ENCODE measurements at places on chromosomes 2 and 18. TPM values are rescaled to one million over a fixed set of nuclear protein-coding genes. Genes with fewer than 3 reads are reported as not detected.

Gene UGT1A4
- not detected for total RNA-seq

Gene SERPINB3
- not detected for total RNA-seq

Gene SLC16A14
- 4.2 TPM for total RNA-seq

- peak; percentile 39 for DNase-seq
Measured at GRCh38 chr2:188850786-188851185, 123.4 kb upstream of the COL3A1 start.

DNA sequence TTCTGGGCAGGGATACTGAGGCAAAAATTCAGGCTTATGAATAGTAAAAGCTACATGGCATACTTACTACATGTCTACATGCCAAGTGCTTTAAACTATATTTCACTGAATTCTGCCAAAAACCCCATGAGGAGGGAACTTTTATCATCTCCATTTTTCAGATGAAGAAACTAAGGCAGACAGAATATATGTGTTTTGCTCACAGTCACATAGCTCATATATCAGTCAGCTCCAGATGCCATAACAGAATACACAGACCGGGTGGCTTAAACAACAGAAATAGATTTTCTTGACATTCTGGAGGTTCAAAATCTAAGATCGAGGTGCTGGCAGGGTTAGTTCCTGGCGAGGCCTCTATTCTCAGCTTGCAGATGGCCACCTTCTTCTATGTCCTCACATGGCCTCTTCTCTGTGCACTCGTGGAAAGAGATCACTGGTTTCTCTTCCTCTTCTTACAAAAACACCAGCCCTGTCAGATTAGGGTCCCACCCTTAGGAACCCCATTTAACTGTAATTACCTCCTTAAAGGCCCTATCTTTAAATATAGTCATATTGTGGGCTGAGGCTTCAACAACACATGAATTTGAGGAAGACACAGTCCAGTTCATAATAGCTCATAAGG, 27.1 kb upstream of the CREB1 start:
- no peak for DNase-seq

GRCh38 chr18:29378651-29379136, 1201.8 kb upstream of the CDH2 start:
- DNase-seq, result peak; percentile 14

DNA sequence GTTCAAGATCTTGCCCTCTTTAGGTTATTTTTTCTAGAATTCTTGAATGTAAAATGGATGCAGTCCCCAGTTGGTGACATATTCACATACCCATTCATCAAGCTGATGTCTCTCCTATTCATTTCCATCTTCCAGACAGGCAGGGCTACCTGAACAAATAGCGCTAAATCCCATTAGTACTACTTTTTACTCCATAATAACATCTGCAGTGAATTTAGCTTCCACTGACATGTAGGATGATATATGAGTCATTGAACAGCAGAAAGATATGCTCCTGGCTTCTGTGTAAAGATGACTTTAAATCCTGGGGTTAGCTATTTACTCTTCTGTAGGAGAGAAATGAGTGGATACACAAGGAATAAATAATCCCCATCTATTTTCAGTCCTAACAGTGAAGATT, 194.7 kb downstream of the RND3 start:
- peak; percentile 32 for DNase-seq

DNA sequence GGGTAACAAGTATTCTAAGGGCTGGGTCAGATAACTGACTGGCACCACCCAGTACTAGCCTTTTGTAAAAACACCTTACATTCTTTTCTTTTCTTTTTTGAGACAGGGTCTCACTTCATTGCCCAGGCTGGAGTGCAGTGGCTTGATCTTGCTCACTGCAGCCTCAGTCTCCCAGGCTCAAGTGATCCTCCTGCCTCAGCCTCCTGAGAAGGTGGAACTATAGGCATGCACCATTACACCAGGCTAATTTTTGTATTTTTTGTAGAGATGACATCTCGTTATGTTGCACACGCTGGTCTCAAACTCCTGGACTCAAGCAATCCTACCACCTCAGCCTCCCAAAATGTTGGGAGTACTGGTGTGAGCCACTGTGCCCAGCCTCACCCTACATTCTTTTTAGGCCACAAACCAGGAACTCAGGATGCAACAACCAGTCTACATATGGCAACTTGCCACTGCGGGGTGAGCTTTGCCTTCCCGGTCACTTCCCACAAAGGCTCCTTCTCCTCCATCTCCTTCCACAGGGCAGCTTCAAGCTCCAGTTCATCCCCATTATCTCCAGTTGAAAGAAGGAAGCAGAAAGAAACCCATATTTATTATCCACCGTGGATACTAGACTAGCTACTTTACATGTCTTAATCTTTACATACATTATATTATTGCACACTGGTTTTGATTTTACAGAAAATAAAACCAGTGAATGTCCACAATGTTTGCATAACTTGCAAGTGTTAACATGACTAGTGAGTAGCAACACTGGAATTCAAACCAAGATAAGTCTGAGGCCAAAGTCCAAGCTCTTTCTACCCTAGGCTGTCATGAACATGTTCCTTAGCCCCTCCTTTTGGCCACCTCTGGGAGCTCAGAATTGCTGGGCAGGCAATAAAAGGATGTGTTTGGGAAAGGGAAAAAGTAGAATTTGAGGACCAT, 23.7 kb upstream of the AP1S3 start:
- DNase-seq, result peak; percentile 77

GRCh38 chr2:26477126-26477910, 606 bp downstream of the OTOF start:
- no peak for DNase-seq

- no peak for DNase-seq
Measured at GRCh38 chr18:45726603-45727002, 2.6 kb downstream of the SLC14A1 start.

GRCh38 chr2:217048730-217049129, 188.9 kb upstream of the TNP1 start:
- DNase-seq, result no peak

- no peak for DNase-seq
Measured at GRCh38 chr2:38109732-38110181, 33.8 kb upstream of the CYP1B1 start.

DNA sequence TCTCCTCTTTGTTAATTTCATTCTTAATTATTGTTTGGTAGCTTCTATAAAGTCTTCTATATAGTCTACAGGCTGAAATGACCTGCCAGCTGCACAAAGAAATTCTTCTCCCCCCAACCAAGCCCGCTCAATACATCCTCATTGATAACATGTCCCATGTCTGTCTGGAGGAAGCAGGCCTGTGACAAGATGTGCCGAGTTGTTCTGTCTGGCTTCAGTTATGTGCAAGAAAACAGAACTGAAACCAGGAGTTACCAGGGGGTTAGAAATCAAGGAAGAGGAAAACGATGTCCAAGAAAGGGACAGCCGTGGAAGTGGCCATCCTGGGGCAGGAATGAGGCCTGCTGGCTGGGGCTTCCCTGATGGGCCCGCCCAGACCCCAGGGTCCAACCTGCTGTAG, 57.6 kb downstream of the MTCL1 start:
- DNase-seq, result no peak

DNA sequence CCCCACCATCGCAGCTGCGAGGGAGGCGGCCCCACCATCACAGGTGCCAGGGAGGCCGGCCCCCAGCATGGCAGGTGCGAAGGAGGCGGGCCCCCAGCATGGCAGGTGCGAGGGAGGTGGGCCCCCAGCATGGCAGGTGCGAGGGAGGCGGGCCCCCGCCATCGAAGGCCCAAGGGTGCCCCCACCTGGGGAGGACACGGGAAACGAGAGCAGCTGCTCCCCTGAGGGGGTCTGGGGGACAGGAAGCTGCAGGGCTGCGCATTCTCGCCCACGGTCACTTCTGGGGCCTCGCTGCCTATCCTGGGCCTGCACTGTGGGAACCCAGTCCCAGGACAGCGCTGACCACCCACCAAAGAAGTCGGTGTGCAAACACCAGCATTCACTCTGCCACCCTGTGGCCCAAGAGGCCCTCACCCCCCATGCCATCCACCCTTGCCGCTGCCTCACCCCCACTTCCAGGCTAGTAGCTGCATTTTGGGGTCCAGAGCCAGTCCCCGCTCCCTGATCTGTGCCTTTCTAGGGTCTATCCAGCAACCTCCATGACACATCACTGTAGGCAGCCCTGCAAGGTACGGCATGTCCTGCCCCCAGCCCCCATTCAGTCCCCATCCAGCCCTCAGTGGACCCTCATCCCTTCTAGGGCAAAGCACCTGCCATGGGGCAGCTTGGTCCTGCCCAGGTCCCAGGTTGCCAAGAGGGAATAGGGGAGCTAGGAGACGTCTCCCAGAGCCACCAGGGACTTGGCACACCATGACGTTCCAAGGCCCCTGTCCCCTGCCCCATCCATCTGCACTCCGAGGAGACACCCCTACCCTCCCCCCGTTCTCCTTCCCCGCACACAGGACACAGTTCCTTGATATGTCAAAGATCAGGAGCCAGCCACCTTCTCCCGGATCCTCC, 24.0 kb upstream of the GPC1 start:
- DNase-seq, result no peak

Data from astrocyte (in vitro differentiated cells and primary cell).